ENCODE measurements at places on chromosomes 5 and 9.

- no peak for DNase-seq
Observed at GRCh38 chr9:132366481-132366880, 11.7 kb upstream of the SETX start.

- no peak for DNase-seq
Observed at GRCh38 chr9:124809211-124809610, 32.3 kb downstream of the OLFML2A start.

DNA sequence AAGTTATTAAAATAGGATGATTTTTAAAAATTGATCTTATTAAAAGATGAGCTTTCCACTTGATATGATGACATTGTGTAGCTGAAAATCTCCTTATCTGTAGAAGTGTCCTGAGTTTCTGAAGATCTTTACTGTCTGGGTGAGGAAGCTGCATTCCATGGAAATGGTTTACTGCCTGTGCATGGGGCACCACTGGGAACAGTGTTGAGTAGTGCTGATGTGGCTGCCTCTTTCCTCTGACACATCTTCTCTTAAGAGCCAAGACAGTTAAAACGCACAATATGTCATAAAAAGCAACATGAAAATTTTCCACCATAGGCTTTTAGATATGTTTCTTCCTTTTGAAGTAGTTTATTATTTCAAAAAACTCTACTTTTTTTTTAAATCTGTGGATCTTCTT is 24.6 kb downstream of the SECISBP2 start:
- DNase-seq: no peak

- peak; percentile 84 for DNase-seq
Observed at GRCh38 chr9:4371108-4371507, 71.2 kb upstream of the GLIS3 start.

- DNase-seq: no peak
Observed at GRCh38 chr9:92737611-92738299, 26.9 kb downstream of the BICD2 start.

- no peak for DNase-seq
Observed at GRCh38 chr5:123601610-123602009, 89.6 kb downstream of the CSNK1G3 start.

DNA sequence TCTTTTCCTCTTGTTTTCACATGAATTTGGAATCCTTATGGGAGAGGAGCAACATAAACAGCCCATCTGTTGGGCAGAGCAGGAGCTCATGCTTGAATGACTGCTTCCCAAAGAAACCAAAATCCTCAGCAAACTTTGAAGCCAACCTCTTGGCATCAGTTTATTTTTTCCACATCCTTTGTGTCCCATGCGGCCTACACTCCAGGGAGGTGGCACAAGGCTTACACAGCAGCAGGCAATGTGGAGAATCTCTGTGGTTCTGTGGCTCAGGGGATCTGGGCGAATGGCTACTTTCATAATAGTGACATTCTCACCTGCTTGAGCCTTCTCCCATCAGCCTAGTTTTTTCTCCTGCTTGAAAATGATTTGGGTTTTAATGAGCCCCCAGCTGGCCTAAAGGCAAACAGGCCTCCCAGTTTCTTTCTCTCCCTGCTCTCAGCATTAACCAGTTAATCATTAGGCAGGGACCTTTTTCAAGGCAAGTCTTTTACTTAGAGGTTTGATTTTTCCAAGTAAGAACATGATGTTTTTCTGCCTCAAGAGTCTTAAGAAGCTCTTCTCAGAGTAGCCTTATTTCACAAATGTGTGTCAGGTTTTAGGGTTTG is 370.3 kb downstream of the ARHGEF28 start:
- DNase-seq: no peak

GRCh38 chr5:152632360-152632759 is 227.3 kb upstream of the NMUR2 start:
- DNase-seq: no peak

GRCh38 chr5:62587737-62588136 is 9.1 kb downstream of the LRRC70 start:
- DNase-seq: peak; percentile 38
